ENCODE measurements at places on chromosomes 2 and 18.

DNA sequence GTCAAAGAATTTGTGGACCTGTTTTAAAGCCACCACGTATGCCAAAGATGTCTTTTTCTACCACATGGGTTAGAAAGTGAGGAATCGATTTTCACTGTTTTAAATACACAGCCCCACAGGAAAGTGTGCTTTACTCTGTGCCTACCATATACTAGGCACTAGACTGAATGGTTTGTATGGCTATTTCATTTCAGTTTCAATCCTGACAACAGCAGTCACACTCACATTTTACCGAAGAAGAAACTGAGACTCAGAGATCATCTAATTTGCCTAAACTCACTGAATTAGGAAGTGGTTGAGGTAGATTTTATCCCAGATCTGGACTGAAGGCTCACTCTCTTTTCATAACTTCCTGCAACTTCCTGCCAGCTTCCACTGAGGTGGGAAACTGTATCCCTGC, 176.4 kb downstream of the ALK start:
- DNase-seq: no peak

- no peak for DNase-seq
Observed at GRCh38 chr2:98948956-98949739, 13.1 kb upstream of the CRACDL start.

GRCh38 chr2:239919774-239920692, 105.1 kb downstream of the NDUFA10 start:
- DNase-seq: no peak

- DNase-seq: peak; percentile 50
Observed at GRCh38 chr2:212843409-212844199, 305.0 kb upstream of the ERBB4 start.

DNA sequence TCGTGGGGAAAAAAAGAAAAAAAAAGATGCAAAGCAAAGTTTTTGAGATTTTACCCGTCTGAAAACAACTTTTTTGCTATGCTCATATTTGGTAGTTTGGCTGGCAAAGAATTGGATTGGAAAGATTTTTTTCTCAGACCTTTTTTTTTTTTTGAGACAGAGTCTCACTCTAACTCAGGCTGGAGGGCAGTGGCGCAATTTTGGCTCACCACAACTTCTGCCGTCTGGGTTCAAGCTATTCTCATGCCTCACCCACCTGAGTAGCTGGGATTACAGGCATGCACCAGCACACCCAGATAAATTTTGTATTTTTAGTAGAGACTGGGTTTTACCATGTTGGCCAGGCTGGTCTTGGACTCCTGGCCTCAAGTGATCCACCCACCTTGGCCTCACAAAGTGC, 56.3 kb upstream of the TANC1 start:
- DNase-seq: no peak

GRCh38 chr2:168456521-168457189, 583 bp downstream of the CERS6 start:
- no peak for DNase-seq

- DNase-seq: no peak
Observed at GRCh38 chr2:231376857-231377256, 18.7 kb upstream of the B3GNT7 start.

DNA sequence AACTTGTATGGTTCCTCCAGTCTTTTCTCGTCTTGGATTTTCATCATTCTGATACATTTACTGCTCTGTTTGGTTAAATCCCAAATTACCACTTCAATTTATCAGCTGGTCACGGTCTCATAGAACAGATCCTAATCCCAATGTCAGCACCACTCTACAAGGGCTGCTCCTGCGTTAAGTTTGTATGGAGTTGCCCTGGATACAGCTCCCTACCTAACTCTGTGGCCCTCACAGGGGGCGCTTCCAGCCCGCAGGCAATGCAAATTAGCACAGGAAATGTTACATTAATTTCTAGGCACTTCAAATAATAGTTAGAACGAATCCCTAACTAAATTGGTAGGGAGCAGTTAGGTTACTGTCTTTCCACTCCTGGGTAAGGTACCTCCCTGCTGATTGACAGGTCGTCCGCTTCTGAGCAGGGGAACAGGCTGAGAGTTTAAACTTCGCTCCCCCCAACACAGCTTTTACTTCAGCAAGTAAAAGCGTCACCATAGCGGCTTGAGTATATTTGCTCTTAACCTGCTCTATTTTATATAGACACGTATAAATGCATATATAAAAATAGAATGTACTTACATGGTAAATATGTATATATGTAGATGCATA, 238.5 kb upstream of the FANCL start:
- no peak for DNase-seq

DNA sequence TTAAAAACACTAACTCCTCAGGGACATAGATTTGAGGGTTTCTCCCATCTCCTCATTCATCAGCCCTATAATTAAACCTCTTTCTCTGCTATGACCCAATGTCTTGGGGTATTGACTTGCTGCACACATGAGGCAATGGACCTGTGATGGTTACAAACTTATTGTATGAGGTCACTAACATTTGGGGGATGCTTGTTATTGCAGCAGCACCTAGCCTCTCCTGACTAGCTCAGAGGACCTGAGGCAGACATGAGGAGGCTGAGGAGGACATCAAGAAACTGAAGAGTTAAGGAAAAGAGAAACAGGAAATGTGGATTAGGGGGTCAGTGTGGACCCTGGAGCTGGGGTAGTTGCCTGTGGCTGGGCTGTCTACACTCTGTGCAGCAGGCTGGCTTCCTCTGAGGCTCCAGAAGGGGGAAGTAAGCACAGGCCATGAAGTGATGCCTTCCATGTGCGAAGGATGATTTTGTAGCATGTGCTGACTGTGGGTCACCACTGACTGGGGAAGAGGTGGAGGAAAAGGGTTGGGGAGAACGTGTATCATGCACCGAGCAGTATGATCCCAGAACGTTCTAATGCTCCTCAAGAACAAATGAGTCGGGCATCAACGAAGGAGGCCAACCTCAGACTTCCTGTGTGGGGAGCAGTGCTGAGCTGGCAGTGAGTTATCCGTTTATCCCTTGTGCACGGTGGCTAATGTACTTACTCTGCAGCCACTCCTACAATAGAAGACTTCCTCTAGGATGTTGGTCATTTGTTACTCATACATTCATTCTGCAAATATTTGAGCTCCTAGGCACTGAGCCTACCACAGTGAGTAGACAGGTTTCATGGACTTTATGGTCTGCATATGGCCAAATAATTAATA, 42.1 kb upstream of the RFX8 start:
- DNase-seq: peak; percentile 90

DNA sequence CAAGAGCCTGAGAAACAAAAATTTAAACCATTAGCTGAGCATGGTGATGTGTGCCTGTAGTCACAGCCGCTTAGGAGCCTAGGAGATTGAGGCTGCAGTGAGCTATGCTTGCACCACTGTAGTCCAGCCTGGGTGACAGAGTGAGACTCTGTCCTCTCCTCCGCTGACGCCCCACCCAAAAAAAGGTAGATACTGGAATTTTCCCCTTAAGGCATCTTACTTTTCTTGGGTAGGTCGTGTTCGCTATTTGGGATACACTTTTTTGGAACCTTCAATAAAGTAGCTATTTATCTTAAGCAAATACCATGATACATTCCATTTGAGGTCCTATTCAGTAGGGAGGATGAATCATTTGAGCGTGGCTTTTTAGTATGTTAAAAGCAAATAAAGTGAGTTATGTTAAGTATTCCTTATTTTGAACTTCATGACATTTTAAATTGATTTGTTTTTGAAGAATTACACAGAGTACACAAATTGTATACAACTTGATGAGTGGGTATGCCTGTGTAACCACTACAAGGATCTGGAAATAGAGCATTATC, 38.7 kb downstream of the RALBP1 start:
- no peak for DNase-seq

DNA sequence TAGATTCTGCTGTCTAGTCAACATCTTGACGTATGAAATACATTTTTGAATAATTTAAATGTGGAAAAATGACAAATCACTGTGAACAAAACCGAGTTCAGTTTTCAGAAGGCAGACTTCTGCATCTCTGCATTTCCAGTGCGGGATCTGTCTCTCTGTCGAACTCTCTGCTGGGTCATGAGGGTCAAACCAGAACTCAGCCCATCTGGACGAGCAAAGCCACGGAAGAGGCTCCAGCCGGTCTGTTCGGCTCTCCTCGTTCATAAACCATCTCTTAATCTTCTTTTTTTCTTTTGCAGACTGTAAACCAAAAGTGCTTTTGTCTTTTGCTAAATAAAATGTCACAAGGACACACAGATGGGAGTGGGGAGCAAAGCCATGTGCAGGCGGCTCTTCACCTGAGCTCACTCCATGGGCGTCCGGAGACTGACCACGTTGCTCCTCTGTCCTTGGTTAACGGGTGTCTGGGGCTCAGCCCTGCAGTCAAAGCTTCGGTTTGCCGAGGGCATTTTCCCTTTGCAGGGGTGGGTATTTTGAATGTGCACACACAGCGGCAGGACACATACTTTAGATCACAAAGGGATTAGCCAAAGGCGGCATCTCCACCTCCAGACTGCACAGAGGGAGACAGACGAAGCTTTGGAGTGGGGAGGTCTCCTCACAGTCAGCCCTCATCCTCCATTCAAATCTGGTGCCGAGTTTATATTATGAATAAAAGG, 737.9 kb upstream of the SALL3 start:
- no peak for DNase-seq

- DNase-seq: no peak
Observed at GRCh38 chr2:25912851-25913695, 34.8 kb upstream of the ASXL2 start.

DNA sequence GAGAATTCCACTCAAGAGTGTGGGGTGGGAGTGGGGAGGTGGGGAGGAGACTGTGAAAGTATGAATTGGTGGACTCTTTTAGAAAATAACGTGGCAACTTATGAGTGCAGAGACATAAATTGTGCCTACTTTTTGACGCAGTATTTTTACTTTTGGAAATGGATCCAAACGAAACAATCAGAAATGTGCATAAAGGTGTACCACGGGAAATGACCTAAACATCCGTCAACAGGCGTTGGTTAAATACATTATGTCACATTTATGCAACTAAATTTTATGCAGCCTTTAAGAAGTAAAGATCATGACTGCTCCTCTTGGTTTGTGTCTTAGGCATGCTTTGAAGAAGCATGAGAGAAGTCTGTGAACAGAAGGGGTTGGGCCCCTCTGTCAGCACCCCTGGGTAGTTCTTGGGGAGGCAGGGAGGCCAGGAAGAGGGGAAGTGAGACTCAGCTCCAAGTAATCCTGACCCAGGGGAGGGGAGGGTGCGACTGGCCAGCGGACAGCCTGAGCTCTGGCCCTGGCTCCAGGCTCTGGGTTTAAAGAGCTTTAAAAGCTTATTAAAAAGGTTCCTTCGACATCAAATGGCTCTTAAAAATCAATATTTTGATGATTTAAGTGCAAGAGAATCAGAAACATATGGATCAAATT, 126.4 kb upstream of the HAAO start:
- DNase-seq: no peak

DNA sequence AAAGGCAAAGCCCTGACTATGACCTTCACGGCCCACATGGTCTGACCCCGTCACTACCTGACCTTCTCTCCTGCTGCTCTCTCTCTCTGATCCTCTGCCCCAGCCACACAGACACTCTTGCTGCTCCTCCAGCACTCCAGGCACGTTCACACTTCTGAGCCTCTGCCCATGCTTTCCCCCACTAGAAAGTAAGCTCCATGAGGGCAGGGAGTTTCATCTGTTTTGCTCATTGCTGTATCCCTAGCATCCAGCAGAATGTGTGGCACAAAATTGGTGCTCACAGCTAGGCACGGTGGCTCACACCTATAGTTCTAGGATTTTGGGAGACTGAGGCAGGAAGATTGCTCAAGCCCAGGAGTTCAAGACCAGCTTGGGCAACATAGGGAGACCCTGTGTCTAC, 52.5 kb upstream of the STPG4 start:
- DNase-seq: no peak

DNA sequence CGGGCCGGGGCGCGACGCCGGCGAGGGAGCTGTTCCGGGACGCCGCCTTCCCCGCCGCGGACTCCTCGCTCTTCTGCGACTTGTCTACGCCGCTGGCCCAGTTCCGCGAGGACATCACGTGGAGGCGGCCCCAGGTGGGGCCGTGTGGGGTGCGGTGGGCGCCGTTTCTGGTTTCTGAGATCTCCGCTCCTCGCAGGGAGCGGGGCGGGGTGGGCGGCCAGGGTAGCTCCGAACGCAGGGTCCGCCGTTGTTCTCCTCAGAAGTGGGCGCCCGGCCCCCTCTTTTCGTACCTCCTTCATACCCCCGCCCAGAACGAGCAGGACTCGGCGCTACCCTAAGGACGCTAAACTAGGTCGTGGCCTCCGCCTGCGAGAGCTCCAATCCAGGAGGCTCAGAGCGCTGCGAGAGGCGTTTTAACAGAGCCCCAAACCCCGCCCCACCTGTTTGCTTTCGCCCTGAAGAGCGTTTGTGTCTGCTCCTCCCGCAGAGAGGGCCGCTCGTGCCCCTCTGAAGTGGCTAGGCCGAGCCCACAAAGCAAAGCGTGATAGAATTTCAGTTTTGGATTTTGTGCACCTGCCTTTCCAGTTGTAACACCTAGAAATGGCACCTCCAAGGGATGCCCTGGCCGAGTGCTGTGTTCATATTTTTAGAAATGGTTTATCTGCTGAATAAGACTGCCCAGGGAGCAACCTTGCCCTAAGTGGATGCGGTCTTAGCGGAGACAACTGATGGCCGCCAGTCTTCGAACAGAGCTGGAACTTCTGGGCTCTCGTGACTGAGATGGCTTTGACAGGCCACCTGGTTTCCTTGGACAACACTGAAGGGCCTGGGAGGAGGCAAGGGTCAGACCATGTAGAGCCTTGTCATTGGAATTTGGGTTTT, 626 bp downstream of the CAPN10 start:
- no peak for DNase-seq

- no peak for DNase-seq
Observed at GRCh38 chr18:3354506-3354905, 92.6 kb downstream of the MYL12B start.

- DNase-seq: no peak
Observed at GRCh38 chr18:26386002-26386401, 159.8 kb downstream of the TAF4B start.

- peak; percentile 19 for DNase-seq
Observed at GRCh38 chr2:225270861-225271260, 128.6 kb upstream of the NYAP2 start.

- no peak for DNase-seq
Observed at GRCh38 chr2:221283896-221284545, 288.1 kb downstream of the EPHA4 start.

DNA sequence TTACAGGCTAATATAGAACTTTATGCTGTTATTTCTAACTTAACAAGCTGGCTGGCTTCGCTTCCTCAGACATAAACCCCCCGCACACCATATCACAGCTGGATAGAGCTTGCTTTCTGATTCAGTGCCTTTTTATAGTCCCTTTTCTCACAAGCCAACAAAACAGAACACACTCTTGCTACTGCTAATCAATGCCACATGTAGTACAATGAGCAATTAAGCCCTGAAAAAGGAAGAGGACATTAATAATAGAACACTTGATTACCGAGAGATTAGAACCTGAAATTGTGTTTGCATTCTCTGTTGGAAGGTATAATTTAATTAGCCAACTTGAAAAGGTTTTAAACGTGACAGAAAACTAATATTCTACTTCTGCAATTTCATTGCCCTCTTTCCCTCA, 267.7 kb upstream of the CYRIA start:
- no peak for DNase-seq

DNA sequence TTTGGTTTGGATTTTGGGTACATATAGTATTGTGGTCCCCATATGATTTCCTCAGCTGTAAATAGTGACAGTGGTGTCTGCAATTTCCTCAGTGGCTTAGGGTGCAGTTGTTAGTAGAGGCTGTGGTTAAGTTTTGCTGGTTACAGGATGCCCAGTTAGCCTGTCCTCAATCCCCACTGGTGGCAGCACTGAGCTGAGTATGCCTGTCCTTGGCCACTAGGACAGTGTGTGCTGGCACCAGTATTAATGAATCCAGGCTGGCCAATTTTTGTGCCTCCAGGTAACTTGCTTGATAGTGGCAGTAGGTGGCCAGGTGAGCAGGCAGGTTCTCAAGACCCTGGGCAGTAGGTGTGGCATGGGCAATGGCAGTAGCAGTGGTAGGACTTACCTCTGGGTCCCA, 973.1 kb downstream of the TMEM182 start:
- DNase-seq: no peak

Measured in keratinocyte (primary cell).